ENCODE measurements at places on chromosomes 6 and 20.

DNA sequence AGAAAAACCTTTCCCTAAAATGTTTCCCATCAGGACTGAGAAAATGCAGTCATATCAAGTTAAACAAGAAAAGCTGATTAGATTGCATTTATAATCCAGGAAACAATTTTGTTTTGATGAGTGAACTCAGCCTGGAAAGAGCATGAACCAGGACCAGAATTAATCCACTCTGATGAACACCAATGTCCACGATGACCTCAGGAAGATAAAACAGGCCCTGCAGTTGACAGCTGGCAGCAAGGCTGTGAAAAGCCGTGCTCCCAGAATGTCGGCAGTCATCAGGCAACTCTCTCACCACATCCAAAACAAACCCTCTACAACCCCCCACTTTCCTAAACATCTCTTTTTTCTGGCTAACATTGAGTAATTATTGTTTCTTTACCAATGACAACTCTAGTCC, 74.0 kb upstream of the PROKR2 start:
- no peak for DNase-seq

GRCh38 chr20:51650685-51651134, 108.2 kb upstream of the NFATC2 start:
- DNase-seq: peak; percentile 68

GRCh38 chr6:114061741-114062140, 90.8 kb upstream of the HDAC2 start:
- no peak for DNase-seq

GRCh38 chr6:35719830-35720733, 16.8 kb upstream of the ARMC12 start:
- DNase-seq: peak; percentile 18

DNA sequence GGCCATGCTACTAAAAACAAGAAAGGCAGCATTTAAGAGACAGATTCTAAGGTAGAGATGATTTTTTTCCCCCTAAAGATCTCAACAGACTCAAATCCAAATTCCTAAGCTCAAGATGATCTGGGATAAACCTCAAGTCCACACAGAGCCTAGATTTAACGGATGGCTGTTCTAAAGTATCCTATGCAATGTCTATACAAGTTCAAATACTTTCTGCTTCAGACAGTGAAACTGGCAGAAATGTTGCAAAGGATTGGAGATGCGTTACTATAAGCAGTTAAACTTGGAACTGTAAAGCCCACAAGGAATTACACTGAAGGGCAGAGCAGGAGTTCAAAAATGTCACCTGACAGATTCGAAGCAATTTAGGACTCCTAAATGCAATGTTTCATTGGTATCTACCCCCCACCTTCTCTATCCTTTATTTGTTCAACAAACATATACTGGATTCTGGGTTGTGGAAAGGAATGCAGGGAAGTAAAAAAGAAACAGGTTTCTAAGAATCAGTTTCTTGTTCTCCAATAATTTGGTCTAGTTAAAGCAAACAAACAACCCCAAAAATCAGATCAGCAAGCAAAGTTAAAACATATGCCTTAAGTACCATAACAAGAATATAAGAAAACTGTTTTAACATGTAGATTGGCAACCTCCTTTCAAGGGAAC, 1.6 kb downstream of the DNAAF9 start:
- DNase-seq: no peak

DNA sequence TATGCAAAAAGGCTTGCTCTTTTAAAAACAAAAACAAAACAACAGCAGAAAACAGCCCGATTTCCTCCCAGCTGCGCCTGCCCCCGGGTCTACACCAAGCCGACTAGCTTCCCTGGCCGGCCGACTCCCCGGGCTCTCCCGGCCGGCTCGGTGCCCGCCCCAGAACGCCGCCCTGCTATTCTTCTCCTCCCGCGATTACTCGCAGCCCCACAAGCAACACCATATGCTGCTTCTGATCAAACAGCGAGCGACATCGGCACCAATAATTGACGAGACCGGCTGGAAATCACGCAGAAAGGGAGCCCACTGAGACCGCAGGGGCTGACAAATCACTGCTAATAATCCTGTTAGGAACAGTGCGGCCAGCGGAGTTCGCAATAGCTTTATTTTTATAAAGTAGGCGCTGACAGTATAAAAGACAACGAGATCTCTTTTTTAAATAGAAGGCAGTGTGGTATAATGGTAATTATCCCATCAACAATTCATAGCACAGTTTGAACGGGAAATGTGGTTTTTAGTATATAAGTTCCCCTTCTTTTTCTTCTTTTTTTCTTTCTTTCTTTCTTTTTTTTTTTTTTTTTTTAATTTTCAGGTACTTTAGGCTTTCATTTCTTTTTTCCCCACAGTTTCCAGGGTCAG, 3.3 kb downstream of the SIM1 start:
- no peak for DNase-seq

GRCh38 chr6:147530132-147531060, 21.9 kb downstream of the SAMD5 start:
- DNase-seq: no peak

GRCh38 chr6:106880952-106881351, 93.6 kb downstream of the CD24 start:
- no peak for DNase-seq

DNA sequence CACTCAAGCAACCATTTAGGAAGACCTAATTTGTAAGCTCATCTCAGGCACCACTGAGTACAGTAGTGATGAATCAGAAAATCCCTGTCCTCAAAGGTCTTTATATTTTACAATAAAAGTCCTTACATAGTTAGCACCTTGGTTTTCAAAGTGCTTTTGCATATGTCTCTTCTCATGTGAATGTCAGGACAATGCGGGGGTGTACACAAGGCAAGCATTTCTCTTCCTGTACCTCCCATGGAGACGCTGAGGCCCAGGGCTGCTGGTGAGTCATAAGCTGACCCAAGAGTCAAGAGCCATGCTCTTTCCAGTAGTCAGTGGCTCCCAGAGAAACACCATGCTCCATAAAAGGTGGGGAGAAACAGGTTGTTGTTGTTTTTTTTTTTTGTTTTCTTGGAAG, 174.0 kb downstream of the GJA10 start:
- no peak for DNase-seq

DNA sequence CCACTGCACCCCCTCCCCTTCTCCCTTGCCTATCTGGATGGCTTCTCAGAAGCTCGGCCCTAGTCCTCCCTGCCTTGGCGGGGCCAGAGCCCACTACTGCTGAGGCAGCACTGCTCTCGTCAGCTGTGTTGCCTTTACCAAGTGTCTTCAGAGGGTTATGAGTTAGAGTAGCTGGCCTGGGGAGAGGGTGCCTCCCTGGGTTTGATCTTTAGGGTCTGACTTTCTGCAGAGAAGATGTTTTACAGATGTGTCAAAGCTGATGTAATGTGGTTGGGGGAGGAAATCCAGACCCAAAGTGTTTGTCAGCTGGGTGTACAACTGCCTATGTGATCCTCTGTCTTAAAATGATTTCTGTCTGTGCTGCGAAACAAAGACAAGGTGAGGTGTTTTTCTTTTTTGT, 30.4 kb upstream of the PI16 start:
- no peak for DNase-seq

DNA sequence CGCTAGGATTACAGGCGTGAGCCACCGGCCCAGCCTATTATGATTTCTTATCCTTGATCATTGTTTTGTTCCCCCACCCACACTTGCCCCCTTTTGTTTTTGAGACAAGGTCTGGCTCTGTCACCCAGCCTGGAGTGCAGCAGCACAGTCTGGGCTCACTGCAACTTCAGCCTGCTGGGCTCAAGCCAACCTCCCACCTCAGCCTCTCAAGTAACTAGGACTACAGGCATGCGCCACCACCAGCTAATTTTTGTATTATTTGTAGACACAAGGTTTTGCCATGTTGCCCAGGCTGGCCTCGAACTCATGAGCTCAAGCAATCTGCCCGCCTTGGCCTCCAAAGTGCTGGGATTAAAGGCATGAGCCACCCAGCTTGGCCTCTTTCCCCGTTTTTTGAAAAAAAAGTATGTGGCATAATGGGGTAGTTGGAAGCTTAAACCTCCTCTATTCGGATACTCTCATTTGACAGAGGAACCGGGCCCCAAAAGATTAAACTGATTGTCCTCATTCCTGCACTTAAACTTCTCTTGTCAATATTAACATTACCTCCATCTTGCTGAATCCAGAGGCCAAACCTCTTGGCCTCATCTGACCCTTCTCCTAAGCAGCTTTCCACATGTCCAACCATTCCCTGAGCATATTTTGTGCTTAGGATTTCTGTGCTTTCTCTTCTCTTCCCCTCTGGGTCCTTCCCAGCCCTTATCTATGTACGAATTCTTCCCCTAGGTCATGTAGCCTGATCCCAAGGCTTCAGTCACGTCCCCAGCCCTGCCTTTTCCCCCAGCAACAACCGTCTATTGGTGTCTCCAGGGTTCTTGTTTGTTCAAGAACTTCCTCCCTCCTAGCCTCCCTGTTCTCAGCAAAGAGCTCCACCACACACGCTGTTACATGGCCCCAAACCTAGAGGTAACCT, 6.1 kb upstream of the EZR start:
- no peak for DNase-seq
